Vagina (tissue), 2 donors: ENCODE measurements at places on chromosomes 13 and 19.

- no peak for DNase-seq
Measured at GRCh38 chr19:5953680-5954213, 24.2 kb downstream of the RANBP3 start.

- DNase-seq, result no peak
Measured at GRCh38 chr13:33218426-33218825, 67.1 kb downstream of the STARD13 start.

- no peak for DNase-seq
Measured at GRCh38 chr19:18098891-18099622, 1.5 kb downstream of the MAST3 start.

GRCh38 chr19:16199275-16199932, 1.7 kb downstream of the AP1M1 start:
- no peak for DNase-seq

DNA sequence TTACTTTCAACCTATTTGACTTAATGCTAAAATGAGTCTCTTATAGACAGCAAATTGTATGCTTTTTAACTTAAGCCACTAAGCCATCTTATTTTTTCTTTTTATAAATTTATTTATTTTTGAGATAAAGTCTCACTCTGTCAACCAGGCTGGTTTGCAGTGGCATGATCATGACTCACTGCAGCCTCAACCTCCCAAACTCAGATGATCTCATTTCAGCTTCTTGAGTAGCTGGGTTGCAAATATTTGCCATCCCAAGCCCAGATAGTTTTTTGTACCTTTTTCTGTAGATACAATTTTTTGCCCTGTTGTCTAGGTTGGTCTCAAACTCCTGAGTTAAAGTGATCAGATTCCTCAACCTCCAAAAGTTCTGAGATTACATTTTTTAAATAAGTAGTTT, 27.1 kb downstream of the ZNF714 start:
- DNase-seq, result no peak

DNA sequence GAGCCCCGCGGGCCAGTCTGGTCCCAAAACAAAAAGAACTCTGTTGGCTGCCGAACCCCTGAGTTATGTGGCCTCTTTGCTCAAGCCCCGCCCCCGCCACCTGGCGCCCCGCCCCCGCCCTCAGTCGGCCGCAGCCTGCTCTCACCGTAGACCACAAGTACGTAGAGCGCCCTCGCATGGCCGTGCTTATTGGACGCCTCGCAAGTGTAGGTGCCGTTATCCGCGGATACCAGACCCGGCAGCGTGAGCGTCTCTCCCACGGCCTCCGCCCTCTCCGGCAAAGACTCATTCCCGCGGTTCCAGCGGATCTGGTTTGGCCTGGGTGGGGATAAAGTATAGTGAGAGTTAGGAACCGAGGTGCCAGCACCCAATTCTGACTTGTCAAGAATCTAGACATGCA, 5.5 kb upstream of the ZNF428 start:
- no peak for DNase-seq

DNA sequence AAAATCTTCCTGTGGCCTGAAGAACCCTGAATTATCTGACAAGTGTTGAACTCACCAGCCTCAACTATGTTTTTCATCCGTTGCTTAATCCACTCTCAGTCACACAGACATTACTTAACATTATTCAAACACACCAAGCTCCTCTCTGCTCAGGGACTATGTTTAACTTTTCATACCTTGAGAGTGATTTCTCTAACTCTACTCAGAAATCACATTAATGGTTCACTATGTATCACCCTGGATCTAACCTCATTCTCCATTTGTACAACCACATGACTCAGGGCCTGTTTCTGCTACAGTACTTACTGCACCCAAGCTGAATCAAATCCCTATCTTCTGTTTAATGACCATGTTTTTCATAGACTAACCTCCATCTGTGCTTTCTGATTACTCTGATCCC, 553.7 kb upstream of the PRR20A start:
- no peak for DNase-seq

DNA sequence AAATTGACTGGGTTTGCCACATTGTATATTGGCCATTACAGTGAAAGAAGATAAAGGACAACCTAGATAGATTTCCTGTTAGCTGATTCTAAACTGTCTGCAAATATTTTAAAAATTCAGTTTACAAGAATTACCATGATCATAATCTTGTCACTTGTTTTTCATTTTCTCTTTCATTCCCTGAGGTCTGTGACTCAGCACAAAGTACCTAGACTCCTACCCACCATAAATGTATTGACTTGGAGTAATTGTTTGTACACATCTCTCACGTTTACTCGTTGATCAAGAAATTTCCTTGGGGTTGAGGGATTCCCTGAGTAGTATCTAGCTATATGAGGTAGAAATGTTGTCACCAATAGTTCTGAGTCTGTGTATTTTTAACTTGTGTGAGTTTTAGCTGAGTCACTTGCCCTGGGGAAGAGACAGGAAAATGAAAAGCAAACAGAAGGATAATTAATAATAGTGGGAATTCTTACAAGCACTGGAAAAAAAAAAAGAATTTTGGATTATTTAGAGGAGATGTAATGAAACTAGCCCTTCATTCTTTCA, 299.2 kb upstream of the DACH1 start:
- no peak for DNase-seq
